ENCODE measurements at places on chromosomes 6 and 20.

- peak; percentile 53 for DNase-seq
Measured at GRCh38 chr6:69835414-69836179, 30.8 kb upstream of the COL19A1 start.

DNA sequence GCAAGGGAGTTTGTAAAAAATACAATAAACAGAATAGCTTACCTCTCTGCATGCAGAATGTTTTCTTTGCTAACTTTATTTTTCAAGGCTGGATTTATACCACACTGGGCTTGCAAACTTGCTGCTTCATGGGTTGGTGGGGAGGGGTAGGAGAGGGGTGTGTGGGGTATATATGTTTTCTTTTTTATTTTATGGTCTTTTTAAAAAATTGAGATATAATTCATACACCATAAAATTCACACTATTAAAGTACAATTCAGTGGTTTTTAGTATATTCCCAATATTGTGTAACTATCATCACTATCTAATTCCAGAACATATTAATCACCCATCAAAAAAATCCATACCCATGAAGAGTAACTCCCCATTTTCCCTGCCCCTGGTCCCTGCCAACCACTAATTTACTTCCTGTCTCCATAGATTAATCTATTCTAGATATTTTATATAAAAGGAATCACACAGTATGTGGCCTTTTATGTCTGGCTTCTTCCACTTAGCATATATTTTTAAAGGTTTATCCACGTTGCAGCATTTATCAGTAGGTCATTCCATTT, 14.3 kb upstream of the TRPC4AP start:
- no peak for DNase-seq

DNA sequence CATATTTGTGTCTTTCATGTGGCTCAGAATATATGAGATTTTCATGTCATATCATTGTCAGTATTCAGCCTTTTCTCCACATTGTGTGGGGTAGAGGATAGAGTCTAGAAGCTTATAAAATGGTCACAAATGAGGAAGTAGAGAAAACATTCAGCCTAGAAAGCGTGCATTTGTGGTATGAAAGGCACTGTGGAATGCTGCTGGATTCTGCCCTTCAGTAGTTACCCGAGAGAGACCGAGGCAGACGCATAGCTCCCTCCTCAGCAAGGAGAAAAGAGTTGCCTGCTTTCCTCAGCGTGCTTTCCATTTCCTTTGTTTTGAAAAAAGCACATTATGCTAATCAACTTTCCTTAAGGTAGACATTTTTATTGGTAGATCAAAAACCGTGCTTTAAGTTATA, 28.7 kb downstream of the MYB start:
- no peak for DNase-seq

GRCh38 chr6:81906709-81907204, 154.3 kb upstream of the TENT5A start:
- DNase-seq = peak; percentile 80

GRCh38 chr6:117956386-117956785, 49.3 kb downstream of the SLC35F1 start:
- DNase-seq = no peak

GRCh38 chr20:24507182-24507853, 37.9 kb downstream of the SYNDIG1 start:
- DNase-seq = peak; percentile 47

GRCh38 chr6:142929751-142930358, 15.1 kb downstream of the HIVEP2 start:
- DNase-seq = no peak

- no peak for DNase-seq
Measured at GRCh38 chr6:35796236-35796635, 887 bp downstream of the CLPS start.

DNA sequence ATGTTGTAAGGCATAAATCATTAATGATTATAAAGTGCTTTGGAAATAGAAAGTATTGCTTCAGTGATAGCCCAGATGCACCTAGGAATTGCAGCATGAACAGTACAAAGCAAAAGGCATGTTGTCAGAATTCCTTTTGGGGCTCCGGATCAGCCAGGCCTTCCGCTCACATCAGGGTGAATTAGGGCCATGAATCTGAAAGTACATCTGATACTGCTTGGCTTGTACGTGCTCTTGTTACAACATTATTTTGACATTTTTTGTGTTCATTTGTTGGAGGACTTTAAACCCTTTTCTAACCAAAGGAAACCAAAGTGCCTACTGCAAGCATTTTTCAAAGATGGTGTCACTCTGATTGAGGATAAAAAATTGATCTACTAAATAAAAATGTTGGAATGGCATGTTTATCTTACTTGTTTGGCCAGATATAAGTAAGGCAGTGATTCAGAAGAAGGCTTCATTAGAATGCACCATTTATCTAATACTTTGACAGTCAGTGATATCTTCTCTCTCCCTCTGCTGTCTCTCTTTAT, 1005.6 kb upstream of the FLRT3 start:
- DNase-seq = no peak

DNA sequence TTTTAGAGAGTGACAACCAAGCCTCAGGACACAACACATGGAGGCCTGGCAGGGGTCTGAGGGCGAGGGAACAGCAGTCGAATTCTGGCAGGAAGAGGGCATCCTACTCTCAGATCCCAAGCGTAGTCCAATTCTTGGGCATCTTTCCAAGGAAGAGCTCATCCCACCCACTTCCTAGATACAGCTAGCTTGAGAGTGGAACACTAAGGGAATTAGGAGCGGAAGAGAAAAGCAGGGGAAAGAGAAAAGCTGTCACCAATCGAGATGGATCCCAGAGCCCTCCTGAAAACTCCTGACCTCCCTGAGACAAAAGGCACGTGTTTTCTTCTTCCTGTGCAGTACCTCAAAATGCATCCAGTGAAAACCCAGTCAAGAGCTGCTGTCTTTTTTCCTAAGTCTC, 67.1 kb downstream of the GFOD1 start:
- DNase-seq = no peak

DNA sequence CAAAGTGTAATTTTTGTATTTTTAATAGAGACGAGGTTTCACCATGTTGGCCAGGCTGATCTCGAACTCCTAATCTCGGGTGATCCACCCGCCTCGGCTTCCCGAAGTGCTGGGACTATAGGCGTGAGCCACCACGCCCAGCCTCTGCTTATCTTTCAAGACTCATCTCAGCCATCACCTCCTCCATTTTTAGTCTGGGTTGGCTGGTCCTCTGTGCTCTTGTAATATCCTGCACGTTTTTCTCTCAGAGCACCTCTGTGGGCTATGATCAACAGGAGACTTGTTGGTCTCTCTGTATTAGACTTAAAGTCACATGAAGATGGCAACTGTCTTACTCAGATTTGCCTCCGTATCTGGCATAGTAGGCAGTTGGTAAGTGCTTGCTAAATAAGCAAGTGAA, 7.6 kb downstream of the NOTCH4 start:
- no peak for DNase-seq

DNA sequence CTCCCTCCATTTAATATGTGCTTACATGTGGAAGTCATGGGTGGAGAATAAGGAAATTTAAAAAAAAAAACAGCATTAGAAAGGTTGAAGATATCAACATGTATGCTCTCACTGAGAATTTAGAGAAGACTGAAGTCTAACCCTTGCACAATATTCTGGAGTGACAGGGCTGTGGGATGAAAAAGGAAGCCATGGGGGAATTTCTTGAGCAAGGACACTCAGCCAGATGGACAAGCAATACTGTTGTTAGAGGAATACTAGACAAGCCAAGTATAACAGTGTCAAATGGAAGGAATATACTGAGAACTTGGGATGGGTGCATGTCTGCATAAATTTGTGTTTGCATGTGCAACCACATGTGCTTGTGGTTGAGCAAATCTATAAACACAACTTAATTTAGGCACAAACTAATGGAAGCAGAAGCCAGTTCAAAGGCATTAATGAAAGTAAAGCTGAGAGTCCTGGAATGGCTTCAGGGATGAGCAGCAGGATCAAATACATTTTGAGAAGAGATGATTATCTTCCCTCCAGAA, 119.7 kb downstream of the ADGRB3 start:
- no peak for DNase-seq

DNA sequence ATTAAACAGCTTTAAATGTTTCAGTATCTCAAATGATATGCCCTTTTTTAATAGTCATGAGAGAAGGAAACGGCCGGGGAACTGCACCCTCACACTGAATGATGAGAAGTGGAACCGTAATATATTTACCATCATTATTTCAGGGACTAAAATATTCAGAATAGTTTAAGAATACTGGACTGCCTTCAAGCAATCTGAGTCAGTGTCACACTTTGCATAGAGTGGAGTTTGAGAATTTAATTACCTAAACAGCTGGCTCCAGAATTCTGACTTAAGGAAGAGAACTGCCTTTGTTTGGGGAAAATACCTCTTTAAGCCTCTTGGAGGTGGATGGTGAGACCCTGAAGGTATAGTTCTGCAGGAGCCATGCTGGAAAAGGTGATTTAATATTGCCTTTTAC, 135.9 kb upstream of the EPHA7 start:
- DNase-seq = no peak

GRCh38 chr6:5095236-5095635, 10.1 kb downstream of the PPP1R3G start:
- peak; percentile 44 for DNase-seq

DNA sequence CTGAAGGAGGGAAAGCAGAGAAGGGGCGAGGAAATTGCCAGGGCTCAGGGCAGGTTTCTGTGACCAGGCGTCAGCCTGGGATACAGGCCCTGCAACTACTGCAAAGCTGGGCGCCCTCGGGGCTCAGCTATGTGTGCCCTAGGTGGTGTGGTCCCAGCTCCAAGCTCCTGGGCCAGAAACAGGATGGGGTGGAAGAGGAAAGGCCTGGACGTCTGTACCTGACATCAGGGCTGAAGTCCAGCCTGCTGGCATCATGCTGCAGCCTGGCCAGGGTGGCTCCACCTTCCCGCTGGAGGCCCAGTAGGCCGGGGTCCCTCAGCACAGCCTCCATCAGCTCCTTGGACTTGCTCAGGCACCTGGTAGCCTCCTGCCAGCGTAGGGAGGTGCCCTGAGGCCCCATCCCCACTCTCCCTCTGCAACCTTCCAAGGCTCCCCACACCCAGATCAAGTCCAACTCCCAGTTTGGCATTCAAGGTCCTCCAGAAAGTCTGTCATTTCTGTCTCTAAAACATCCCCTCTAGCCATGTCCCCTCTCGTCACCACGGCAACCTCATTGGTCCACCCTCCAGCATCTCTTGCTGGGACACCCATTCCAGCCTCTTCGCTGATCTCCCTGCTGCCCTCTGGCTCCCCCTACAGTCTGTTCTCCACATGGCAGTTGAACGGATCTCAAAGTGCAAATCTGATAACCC, 38.2 kb downstream of the KIAA1755 start:
- DNase-seq = peak; percentile 54

GRCh38 chr6:155996151-155996550, 540.5 kb upstream of the NOX3 start:
- no peak for DNase-seq

- no peak for DNase-seq
Measured at GRCh38 chr6:156699935-156700334, 77.2 kb upstream of the ARID1B start.

GRCh38 chr6:113848811-113849210, 8.3 kb upstream of the MARCKS start:
- no peak for DNase-seq

GRCh38 chr6:148617530-148617929, 129.3 kb upstream of the UST start:
- no peak for DNase-seq

DNA sequence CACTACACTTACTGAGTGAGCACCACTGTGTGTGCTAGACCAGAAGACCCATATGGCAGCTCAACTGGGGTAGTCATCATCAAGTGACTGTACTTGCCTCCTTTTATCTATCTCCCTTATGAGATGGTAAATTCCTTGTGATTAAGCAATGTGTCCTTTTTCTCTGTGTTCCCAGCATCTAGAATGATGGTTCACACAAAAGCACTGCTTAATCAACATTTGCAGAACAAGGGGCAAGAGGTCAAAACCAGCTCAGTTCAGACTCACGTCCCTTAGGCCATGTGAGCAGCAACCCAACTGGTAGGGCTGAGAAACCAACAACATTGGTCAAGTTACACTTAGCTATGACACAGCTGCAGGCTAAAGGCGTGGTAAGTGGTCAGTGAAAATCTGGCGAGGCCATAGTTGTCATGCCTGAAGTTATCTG, 10.0 kb downstream of the TRAM2 start:
- DNase-seq = no peak

GRCh38 chr6:1383729-1384548, 5.4 kb upstream of the FOXF2 start:
- DNase-seq = no peak

DNA sequence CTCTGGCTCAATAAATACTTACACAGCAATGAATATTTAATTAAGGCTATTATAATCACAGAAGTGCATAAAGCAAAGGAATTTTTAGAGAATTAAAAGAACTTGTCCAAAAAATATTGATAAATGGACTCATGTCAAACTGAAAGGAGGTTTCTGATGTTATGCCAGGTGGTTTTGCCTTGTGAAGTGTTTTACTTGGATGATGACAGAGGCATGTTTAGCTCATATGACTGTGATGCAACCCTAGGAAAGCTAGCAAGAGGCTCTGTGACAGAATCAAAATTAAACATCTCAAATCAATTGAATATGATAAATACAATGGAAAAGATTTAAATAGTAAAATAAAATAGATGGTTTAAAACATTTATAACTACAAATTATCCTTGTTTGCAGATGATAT, 137.3 kb downstream of the TMEM200A start:
- DNase-seq = no peak

DNA sequence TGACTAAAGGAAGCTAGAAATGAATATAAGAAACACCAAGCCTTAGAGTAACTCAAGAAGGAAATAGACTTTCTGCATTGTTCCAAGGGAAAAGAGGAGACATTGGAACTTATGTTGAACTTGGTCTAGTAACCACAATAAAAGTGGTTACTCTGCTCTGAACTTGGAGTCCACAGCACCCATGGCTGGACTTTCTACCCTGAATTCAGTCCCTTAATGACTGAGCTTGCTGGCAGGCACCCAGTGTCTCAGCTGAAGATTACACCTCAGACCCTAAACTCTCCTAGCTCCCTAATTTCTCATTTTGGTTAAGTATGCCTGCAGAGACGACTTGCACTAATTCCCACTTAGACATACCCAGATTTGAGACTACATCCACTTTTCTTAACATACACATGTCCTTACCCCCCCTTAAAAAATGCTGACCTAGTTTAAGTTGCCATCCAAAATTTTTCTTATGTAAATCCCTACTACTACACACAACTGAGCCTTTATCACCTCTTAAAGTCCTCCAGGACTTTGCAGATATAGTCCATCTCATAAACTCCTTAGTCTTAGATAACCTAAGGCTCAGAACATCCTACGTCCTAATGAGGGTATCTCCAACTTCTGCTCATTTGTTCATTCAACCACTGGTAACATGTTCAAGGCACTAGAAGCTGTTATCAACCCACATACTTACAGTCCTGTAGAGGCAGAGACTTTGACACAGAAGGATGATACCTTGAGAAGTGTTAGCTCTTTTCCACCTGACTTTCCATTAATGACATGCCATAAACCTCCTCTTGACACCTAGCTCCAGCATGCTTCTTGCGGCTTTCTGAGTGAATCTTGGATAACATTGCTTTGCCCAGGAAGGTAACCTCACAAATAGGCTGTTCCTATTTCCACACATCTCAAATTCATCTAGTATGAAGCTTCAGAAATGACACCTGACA, 129.8 kb downstream of the ALDH8A1 start:
- no peak for DNase-seq

GRCh38 chr20:1940581-1940980, 45.4 kb downstream of the SIRPA start:
- DNase-seq = no peak

- no peak for DNase-seq
Measured at GRCh38 chr6:186340-186965, 105.8 kb upstream of the DUSP22 start.

All from MM.1S (cell line).